ENCODE measurements at places on chromosomes 16 and 17. TPM values are rescaled to one million over a fixed set of nuclear protein-coding genes. Genes with fewer than 3 reads are reported as not detected.

Gene GAST
- not detected for polyA plus RNA-seq

Gene SMIM36
- polyA plus RNA-seq: not detected

Gene CDT1
- 0.19 TPM for polyA plus RNA-seq

Gene RNF112
- 3.0 TPM for polyA plus RNA-seq

Gene G6PC1
- polyA plus RNA-seq: not detected

Gene SLC6A2
- not detected for polyA plus RNA-seq

Gene MLLT6
- polyA plus RNA-seq: 35.2 TPM

Gene CIBAR2
- not detected for polyA plus RNA-seq

Gene SLFN12L
- polyA plus RNA-seq: 0.69 TPM

Gene EXOC7
- polyA plus RNA-seq: 62.5 TPM

Gene NHLRC4
- polyA plus RNA-seq: 0.46 TPM

Gene CD19
- polyA plus RNA-seq: 0.10 TPM

Gene PTGES3L
- polyA plus RNA-seq: 58.0 TPM

Gene GNGT2
- polyA plus RNA-seq: 1.8 TPM

Gene FA2H
- 0.04 TPM for polyA plus RNA-seq

Gene CRAMP1
- polyA plus RNA-seq: 7.9 TPM

Gene CSH2
- polyA plus RNA-seq: not detected

Gene ITGAL
- polyA plus RNA-seq: 1.3 TPM

Gene TMC5
- polyA plus RNA-seq: not detected

Gene RHBDF1
- 23.9 TPM for polyA plus RNA-seq

Gene OTOP2
- not detected for polyA plus RNA-seq

Gene POLR2A
- 17.3 TPM for polyA plus RNA-seq

Gene MARCHF10
- polyA plus RNA-seq: not detected

Gene STAC2
- polyA plus RNA-seq: 5.3 TPM

Gene UNC13D
- 4.5 TPM for polyA plus RNA-seq

Gene GPR142
- polyA plus RNA-seq: not detected

Gene SP6
- 0.19 TPM for polyA plus RNA-seq

Gene ATP2C2
- polyA plus RNA-seq: 0.17 TPM

Gene CCL8
- polyA plus RNA-seq: not detected

Gene KRT17
- not detected for polyA plus RNA-seq

Gene BCO1
- polyA plus RNA-seq: not detected

Gene TPSAB1
- polyA plus RNA-seq: 1.1 TPM

Gene DLX4
- polyA plus RNA-seq: 0.03 TPM

Gene GFAP
- 6.9 TPM for polyA plus RNA-seq

Gene MYO15B
- 72.0 TPM for polyA plus RNA-seq

Gene PIK3R5
- polyA plus RNA-seq: 1.4 TPM

Gene OR3A3
- polyA plus RNA-seq: not detected

Gene NPIPA3
- polyA plus RNA-seq: 4.0 TPM

Gene CPNE7
- polyA plus RNA-seq: not detected

Gene VMO1
- polyA plus RNA-seq: 1.4 TPM

Gene CBFA2T3
- polyA plus RNA-seq: 11.1 TPM

Gene SDR42E2
- not detected for polyA plus RNA-seq

Gene WNK4
- not detected for polyA plus RNA-seq

Gene NXPH3
- polyA plus RNA-seq: 4.0 TPM

Gene SMTNL2
- 8.2 TPM for polyA plus RNA-seq

Gene NDUFAB1
- 582 TPM for polyA plus RNA-seq

Gene HIGD1B
- 14.3 TPM for polyA plus RNA-seq

Gene HELZ
- polyA plus RNA-seq: 5.1 TPM

Gene PRKCA
- polyA plus RNA-seq: 3.7 TPM

Gene CES1
- polyA plus RNA-seq: 21.8 TPM

Gene ZFP3
- polyA plus RNA-seq: 4.9 TPM

Gene EIF4A3
- polyA plus RNA-seq: 17.8 TPM

Gene APOBR
- polyA plus RNA-seq: 0.50 TPM

Measured in heart left ventricle (tissue), 16 donors.